Activated naive CD4-positive, alpha-beta T cell (primary cell): ENCODE measurements at places on chromosomes 12 and 14.

DNA sequence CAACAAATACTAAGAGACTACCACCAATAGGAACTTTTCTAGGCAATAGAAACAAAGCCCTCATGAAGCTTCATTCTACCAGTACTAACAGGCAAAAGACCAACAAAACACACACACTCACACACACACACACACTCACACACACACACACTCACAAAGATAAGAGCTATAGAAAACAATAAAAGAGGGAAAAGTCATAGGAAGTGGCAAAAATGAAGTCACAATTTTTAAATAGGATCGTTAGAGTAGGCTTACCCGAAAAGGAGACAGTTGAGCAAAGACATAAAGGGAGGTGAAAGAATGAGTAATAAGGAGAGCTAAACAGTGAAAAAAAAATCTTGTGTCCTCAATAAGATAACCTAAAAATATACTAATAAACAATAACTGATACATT lies 66.5 kb downstream of the C2CD5 start:
- no peak for DNase-seq

GRCh38 chr12:129184127-129184928 lies 331.1 kb downstream of the GLT1D1 start:
- no peak for DNase-seq

- DNase-seq, result no peak
Measured at GRCh38 chr12:107765316-107765715, 4.4 kb upstream of the PRDM4 start.

DNA sequence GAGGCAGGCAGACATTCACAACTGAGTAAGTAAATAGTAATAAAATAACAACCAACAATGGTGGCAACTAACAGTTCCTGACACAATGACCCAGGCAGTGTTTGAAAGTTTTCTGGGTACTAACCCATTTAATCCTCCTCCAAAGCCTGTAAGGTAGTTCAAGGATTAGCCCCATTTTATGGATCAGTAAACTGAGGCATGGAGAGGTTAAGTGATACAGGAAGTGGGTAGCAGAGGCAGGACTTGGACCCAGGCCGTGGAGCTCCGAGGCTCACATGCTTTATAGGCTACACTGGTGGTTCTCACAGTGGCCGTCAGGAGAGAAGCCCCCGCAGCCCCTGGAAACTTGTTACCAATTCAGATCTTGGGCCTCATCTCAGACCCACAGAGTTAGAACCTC lies 17.5 kb downstream of the CRACR2A start:
- no peak for DNase-seq

DNA sequence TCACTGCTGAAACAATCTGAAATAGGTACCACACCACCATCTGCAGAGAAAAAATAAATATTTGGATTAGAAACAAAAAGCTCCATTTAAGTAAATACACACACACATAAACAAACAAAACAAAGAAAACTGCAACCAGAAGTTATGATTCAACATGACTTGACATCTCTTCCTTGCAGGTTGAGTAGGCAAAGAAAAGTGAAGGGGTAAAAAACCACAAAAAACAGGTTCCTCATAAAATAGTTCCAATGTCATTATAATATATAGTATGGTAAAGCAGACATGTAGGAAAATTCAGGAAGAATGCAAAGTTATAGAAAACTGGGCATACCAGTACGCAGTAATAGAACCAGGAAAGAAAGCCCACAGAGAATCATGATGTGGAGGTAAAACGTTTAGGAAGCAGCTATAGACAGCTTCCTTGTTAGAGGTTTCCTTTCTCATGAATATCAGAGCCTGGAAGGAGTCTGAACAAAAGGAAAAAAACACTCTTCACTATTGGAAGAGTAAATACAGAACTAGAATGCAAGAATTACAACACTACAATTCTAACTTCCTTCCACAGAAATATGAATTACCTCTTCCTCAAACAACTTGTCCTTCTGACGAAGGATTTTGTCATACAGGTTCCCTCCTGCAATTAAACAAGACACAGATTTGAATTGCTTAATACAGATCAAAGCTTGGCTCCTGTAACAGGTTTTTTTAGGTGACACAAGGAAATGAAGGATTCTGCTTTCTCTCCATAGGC lies 6.1 kb downstream of the NEK9 start:
- DNase-seq, result no peak

GRCh38 chr12:104522985-104523722 lies 66.4 kb downstream of the CHST11 start:
- no peak for DNase-seq

DNA sequence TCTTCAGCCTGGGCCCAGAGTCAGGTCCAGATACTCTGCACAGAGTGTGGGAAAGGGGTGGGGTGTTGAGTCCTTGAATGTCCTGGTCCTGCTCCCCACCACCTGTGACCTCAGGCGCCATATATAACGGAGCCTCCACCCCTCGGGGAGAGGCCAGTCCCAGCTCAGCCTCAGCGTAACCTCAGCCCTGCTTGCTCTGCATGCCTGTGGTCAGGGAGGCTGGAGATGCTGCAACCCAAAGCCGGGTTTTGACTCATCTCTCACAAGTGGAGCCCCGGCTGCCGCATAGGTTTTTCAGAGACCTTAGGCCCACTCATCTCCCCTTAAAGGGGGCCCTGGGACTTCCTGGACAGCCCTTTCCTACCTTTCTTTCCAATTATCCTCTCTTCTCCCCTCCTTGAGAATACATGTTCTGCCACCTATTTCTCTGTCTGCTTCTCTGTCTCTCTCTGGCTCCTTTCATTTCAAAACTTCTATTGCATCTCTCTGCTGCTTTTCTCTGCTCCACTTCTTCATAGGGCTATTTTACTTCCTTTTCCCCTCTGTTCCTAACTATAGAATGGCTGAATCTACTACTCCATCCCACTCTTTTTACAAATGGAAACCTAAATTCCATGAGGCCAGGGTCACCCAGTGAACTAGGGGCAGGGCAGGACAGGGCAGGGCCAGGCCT lies 1.2 kb downstream of the ITGB7 start:
- peak; percentile 22 for DNase-seq

GRCh38 chr14:84112589-84112988 lies 1417.4 kb upstream of the FLRT2 start:
- DNase-seq, result no peak

- no peak for DNase-seq
Measured at GRCh38 chr12:4899364-4899763, 10.3 kb upstream of the KCNA1 start.
